ENCODE measurements at places on chromosomes 6 and 20.

DNA sequence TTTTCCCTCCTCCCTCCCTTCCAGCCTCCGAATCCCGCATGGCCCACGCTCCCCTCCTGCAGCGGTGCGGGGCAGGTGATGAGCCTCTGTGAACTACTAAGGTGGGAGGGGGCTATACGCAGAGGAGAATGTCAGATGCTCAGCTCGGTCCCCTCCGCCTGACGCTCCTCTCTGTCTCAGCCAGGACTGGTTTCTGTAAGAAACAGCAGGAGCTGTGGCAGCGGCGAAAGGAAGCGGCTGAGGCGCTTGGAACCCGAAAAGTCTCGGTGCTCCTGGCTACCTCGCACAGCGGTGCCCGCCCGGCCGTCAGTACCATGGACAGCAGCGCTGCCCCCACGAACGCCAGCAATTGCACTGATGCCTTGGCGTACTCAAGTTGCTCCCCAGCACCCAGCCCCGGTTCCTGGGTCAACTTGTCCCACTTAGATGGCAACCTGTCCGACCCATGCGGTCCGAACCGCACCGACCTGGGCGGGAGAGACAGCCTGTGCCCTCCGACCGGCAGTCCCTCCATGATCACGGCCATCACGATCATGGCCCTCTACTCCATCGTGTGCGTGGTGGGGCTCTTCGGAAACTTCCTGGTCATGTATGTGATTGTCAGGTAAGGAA, at the start of gene OPRM1:
OPRM1 (plus strand) TSS at position 10 of the 612 bp plus-strand sequence; CDS start at position 315, 305 bp downstream.
- no peak within 1 kb of the TSS for H3K4me3 ChIP-seq
- no peak within 1 kb of the TSS for H3K27ac ChIP-seq
- DNase-seq: peak; percentile 49
- no peaks in the 10 kb centered on the region for H3K36me3 ChIP-seq
- no peaks in the 10 kb centered on the region for H3K4me1 ChIP-seq

GRCh38 chr6:41892921-41893564, 2.1 kb downstream of the USP49 start:
- H3K27ac ChIP-seq: no peak overlapping the region
- DNase-seq: no peak
- no peak overlapping the region for H3K4me3 ChIP-seq
- peaks cover 18% of the 10 kb centered on the region for H3K4me1 ChIP-seq
- no peaks in the 10 kb centered on the region for H3K27me3 ChIP-seq

DNA sequence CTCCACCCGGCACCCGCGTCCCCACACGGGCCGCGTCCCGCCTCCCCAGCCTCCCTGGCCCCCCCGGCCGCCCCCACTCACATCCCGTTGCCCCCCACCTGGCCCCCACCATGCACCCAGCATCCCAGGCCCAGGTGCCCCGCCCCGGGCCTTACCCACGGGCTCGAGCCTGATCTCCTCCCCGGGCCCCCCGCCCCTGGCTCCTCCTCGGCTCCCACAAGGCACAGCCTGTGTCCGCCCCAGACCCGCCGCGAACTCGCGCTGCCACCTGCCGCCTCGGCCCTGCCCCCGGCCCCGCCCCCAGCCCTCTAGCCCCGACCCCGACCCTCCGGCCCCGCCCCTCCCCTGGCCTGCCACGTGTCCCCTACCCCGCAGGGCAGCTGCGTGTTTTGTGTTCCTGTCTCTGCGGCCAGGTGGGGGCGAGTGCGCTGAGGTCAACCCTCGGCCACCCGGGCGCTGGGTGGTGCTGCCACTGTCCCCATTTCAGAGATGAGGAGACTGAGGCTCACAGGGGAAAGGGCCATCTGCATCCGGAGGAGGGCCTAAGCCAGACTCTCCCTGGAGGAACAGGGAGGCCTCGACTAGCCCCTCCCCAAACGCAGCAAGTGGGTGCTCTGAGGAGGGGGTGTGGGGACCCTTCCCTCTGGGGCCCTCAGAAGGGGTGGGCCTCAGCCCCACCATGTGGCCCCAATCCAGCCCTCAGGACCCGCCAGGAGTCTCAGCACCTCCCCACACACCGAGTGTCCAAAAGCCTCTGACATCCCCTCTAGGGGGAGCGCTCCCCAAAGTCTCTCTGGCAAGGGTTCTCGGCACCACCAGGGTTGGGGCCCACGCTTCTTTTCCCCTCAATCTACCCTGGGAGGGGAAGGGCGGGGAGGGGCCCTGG, 99.8 kb downstream of the TAF4 start:
- H3K4me3 ChIP-seq: no peak overlapping the region
- no peaks in the 10 kb centered on the region for H3K4me1 ChIP-seq
- H3K27ac ChIP-seq: no peak overlapping the region
- no peaks in the 10 kb centered on the region for H3K36me3 ChIP-seq

- H3K27ac ChIP-seq: no peak overlapping the region
- no peaks in the 10 kb centered on the region for H3K27me3 ChIP-seq
- no peaks in the 10 kb centered on the region for H3K4me1 ChIP-seq
- H3K36me3 ChIP-seq: peaks cover 52% of the 10 kb centered on the region
- no peak overlapping the region for H3K4me3 ChIP-seq
Measured at GRCh38 chr20:62163485-62163865, 19.4 kb upstream of the MTG2 start.

DNA sequence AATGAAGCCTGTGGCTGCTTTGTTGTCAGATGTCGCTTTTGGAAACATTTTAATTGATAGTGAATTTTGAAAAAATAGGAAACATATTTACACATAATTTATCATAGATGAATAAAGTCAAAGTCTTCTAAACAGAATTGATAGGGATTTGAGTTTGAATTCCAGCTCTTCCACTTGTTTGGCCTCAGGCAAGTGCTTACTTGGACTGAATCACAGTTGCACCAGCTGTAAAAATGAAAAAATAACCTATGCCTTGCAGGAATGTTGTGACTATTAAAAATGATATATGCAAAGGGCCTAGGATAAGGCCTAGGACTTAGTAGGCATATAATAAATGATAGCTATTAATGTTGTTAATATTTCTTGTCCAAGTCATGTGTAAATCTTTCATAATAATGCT, 618.5 kb upstream of the MMS22L start:
- H3K27ac ChIP-seq: no peak overlapping the region
- H3K36me3 ChIP-seq: no peaks in the 10 kb centered on the region
- DNase-seq: no peak
- no peak overlapping the region for H3K4me3 ChIP-seq
- no peaks in the 10 kb centered on the region for H3K4me1 ChIP-seq

GRCh38 chr6:14046476-14047068, 71.0 kb upstream of the CD83 start:
- H3K4me1 ChIP-seq: no peaks in the 10 kb centered on the region
- no peaks in the 10 kb centered on the region for H3K36me3 ChIP-seq
- DNase-seq: peak; percentile 19
- no peak overlapping the region for H3K4me3 ChIP-seq

GRCh38 chr6:117840541-117840983, 66.5 kb upstream of the SLC35F1 start:
- no peak for DNase-seq
- no peaks in the 10 kb centered on the region for H3K36me3 ChIP-seq
- H3K27me3 ChIP-seq: no peaks in the 10 kb centered on the region
- H3K4me3 ChIP-seq: no peak overlapping the region

DNA sequence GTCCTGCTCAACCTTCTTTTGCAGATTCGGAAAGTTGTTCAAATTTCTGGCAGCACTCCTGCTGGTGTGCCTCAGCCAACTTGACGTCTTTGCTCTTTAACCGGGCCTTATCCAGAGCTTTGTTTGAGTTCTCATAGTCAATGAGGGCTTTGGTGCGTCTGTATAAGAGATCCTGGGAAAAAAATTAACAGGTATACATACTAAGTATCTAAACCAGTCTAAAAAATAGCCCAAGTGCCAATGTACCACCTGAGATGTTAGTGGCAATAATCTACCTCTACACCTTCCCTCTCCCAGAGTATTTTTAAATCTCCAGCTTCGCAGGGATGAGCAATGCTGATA, 21.1 kb downstream of the SNX5 start:
- H3K36me3 ChIP-seq: peaks cover 100% of the 10 kb centered on the region
- no peak overlapping the region for H3K27ac ChIP-seq
- no peaks in the 10 kb centered on the region for H3K27me3 ChIP-seq
- DNase-seq: no peak

DNA sequence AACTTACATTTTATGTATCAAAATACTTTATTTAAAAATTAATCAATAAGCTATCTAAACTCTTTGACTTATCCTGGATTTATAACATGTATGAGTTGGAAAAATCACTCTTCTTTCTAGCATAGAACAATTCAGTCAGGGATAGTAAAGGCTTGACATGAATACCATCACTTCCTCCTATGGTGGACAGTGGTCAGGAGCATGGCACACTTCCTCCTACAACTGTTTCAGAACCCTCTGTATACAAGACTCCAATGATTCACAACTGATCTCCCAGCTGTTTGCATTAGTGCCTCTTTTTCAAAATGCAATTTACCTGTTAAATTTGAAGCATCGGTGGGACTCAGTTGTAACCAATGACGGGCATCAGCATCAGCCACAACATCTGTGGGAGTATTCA, 129.7 kb downstream of the RALGAPA2 start:
- no peak for DNase-seq
- no peaks in the 10 kb centered on the region for H3K4me1 ChIP-seq
- no peaks in the 10 kb centered on the region for H3K27me3 ChIP-seq
- no peak overlapping the region for H3K4me3 ChIP-seq

GRCh38 chr20:4401601-4402000, 320.1 kb upstream of the PRND start:
- H3K27ac ChIP-seq: no peak overlapping the region
- peaks cover 6% of the 10 kb centered on the region for H3K4me1 ChIP-seq
- peaks cover 9% of the 10 kb centered on the region for H3K27me3 ChIP-seq
- H3K4me3 ChIP-seq: no peak overlapping the region
- no peaks in the 10 kb centered on the region for H3K36me3 ChIP-seq
- DNase-seq: no peak

DNA sequence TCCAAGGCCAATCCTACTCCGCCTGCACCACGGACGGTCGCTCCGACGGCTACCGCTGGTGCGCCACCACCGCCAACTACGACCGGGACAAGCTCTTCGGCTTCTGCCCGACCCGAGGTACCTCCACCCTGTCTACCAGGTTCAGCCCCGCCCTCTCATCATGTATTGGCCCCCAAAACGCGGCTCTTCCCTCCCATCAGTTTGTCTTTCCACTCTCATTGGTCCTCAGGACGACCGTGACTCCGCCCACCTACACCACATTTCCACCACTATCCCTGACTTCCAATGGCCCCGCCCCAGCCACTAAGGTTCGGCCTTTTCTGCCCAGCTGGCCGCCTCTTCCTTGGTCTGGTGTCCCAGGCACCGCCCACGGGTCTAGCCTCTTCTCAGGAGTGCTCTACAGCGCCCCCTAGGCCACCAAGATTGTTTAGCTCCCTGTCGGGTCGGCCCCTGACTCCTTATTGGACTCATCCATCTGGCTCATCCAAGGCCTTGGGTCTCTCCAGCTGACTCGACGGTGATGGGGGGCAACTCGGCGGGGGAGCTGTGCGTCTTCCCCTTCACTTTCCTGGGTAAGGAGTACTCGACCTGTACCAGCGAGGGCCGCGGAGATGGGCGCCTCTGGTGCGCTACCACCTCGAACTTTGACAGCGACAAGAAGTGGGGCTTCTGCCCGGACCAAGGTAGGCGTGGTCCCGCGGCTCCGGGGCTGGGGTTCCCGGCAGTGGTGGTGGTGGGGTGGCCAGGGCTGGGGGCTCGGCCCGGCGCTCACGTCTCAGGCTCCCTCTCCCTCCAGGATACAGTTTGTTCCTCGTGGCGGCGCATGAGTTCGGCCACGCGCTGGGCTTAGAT, 3.1 kb downstream of the MMP9 start:
- peaks cover 61% of the 10 kb centered on the region for H3K27me3 ChIP-seq
- no peak overlapping the region for H3K4me3 ChIP-seq
- no peak overlapping the region for H3K27ac ChIP-seq
- peak; percentile 10 for DNase-seq
- H3K36me3 ChIP-seq: no peaks in the 10 kb centered on the region

DNA sequence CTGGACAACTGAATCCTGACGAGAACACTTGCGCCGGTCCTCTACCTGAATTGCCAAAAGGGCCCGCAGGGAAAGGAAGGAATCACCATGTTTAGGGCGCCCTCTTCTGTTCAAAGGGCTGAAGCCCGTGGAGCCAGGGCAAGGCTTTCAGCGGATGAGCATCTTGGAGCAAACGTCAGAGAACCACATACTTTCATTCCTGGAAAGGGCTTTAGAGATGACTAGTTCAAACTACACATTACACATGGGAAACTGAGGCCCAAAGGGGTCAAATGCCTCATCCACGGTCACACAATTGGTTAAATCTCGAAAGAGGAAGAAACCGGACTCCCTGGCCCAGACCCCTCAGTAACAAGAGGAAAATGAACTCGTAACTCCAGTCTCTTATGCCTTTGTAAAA, 11.5 kb upstream of the ZNF133 start:
- DNase-seq: peak; percentile 57
- no peaks in the 10 kb centered on the region for H3K36me3 ChIP-seq

DNA sequence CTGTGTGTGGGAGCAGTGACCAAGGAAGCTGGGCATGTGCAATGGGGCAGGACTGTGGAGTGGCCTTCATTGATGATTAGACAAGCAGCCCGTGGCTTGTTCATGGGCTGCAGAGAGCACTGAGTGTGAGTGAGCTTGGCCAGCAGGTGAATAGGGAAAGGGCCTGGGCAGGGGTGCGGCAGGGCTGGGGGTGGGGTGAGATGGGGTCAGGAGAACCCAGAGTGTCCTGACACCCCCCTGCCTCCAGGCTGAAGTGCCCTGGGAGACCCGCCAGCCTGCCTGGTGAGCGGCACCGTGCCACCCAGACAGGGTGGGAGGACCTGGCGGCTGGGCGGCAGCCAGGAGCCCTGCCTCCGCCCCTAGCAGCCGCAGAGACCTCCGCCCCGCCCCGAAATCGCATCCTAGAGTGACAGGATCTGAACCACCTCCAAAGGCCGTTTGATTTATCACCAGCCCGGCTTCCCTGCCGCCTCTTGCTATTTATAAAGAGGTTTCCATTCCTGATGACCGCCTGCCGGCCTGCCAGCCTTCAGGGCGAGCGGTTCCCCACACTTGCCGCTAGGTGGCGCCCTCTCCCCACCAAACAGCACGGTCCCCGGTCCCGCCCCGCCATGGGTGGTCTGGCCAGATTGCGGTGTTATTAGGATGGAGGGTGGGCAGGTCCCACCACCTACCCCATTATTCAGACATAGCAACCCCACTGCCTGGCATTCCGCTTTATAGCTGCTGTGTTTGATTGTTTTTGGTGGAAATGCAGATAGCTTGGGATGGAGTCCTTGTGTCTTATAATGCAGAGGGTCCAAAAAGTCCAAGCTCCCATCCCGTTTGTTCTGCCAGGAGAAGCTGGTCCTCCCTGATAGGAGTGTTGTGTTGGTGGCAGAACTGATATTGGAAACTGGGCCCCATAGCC, 3.5 kb downstream of the MYLK2 start:
- DNase-seq: peak; percentile 85
- no peaks in the 10 kb centered on the region for H3K36me3 ChIP-seq
- peaks cover 28% of the 10 kb centered on the region for H3K4me1 ChIP-seq
- H3K27ac ChIP-seq: no peak overlapping the region
- no peak overlapping the region for H3K4me3 ChIP-seq
- H3K27me3 ChIP-seq: no peaks in the 10 kb centered on the region

GRCh38 chr6:111753573-111753972, 119.7 kb downstream of the FYN start:
- no peak overlapping the region for H3K4me3 ChIP-seq
- no peak overlapping the region for H3K27ac ChIP-seq
- peaks cover 25% of the 10 kb centered on the region for H3K4me1 ChIP-seq
- H3K27me3 ChIP-seq: no peaks in the 10 kb centered on the region
- DNase-seq: no peak

Measured in SJSA1 (cell line).